ENCODE measurements at places on chromosomes 3 and 15. TPM values are rescaled to one million over a fixed set of nuclear protein-coding genes. Genes with fewer than 3 reads are reported as not detected.

COL6A5 gene
- total RNA-seq, result not detected

- no peak for DNase-seq
- H3K4me1 ChIP-seq, result no peaks in the 10 kb centered on the region
- no peak overlapping the region for H3K4me3 ChIP-seq
- H3K27me3 ChIP-seq, result no peaks in the 10 kb centered on the region
Measured at GRCh38 chr3:66928252-66928651, 69.9 kb upstream of the KBTBD8 start.

TTLL13 gene
- total RNA-seq, result under 0.01 TPM

- H3K27ac ChIP-seq, result no peak overlapping the region
- H3K4me3 ChIP-seq, result no peak overlapping the region
- no peaks in the 10 kb centered on the region for H3K27me3 ChIP-seq
- no peaks in the 10 kb centered on the region for H3K4me1 ChIP-seq
Measured at GRCh38 chr3:42402394-42403096, 7.9 kb downstream of the LYZL4 start.

- H3K4me3 ChIP-seq, result no peak overlapping the region
- no peak for DNase-seq
- H3K36me3 ChIP-seq, result peaks cover 9% of the 10 kb centered on the region
- H3K27ac ChIP-seq, result no peak overlapping the region
- H3K4me1 ChIP-seq, result no peaks in the 10 kb centered on the region
Measured at GRCh38 chr3:126446301-126446700, 29.4 kb downstream of the ZXDC start.

- peak within 1 kb of the TSS; percentile 85 for H3K27ac ChIP-seq
- H3K36me3 ChIP-seq, result no peaks in the 10 kb centered on the region
- peak within 1 kb of the TSS; percentile 94 for H3K4me3 ChIP-seq
- peaks cover 10% of the 10 kb centered on the region for H3K4me1 ChIP-seq
- DNase-seq, result peak; percentile 99
- H3K27me3 ChIP-seq, result no peaks in the 10 kb centered on the region
Measured at GRCh38 chr3:44976002-44976815, at the start of the genes EXOSC7 and ZDHHC3. EXOSC7 (plus strand) TSS chr3:44976244; CDS start chr3:44976278, 34 bp downstream. ZDHHC3 (minus strand) TSS chr3:44976174; CDS start chr3:44959436, 16,738 bp downstream.

CPNE9 gene
- not detected for total RNA-seq

IQCF5 gene
- total RNA-seq, result not detected

DNA sequence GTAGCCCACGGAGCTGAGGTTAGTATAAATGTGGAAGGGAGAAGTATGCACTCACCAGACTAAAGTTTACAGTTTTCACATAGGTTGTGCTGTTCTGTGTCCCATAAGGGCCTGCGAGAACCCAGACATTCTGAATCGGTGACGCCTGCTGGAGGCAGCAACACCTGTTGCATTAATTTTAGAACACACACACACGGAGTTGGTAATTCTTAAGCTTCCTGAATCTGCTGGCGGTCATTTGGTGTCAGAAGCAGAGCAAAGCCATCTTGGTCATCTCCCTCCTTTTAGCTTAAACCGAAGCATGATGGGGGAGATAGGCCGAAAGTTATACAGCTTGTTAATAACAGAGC is 41.1 kb upstream of the AP3B2 start:
- H3K4me3 ChIP-seq, result peak overlapping the region; percentile 100
- H3K4me1 ChIP-seq, result peaks cover 15% of the 10 kb centered on the region
- no peaks in the 10 kb centered on the region for H3K27me3 ChIP-seq
- peak overlapping the region; percentile 91 for H3K27ac ChIP-seq
- H3K36me3 ChIP-seq, result peaks cover 19% of the 10 kb centered on the region

GRCh38 chr3:136979684-136980083 is 21.9 kb downstream of the IL20RB start:
- H3K27me3 ChIP-seq, result no peaks in the 10 kb centered on the region
- DNase-seq, result peak; percentile 56

DNA sequence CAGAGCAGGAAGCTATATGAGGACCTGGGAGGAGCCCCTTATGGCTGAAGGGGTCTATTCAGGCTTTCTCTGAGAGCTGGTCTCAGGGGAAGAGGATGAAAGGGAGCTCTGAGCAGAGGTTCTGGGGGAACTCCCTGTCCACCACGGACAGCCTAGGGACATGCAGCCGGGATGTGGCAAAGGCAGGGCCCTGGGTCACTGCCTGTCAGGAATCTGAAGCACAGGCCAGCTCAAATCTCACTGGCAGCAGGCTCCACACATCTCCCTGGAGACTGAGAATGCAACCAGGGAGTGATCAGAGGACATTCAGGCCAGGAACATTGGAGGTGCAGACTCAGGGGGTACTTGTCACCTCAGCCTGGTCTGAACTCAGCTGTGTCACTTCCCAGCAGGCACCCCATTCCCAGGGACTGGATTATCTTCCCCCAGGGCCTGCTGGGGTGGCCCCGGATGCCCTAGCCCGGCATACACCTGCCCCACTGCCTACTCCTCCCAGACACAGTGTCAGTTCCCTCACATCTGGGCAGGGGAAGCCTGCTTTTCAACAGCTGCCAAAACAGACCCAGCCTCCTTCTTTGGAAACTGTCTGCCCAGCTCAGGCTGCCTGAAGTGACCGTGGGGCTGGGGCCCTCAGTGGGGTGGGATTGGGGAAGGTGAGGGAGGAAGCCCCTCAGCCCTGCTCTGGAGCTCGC is 18.3 kb upstream of the SEMA3F start:
- DNase-seq, result peak; percentile 85
- H3K4me1 ChIP-seq, result peaks cover 5% of the 10 kb centered on the region

DNA sequence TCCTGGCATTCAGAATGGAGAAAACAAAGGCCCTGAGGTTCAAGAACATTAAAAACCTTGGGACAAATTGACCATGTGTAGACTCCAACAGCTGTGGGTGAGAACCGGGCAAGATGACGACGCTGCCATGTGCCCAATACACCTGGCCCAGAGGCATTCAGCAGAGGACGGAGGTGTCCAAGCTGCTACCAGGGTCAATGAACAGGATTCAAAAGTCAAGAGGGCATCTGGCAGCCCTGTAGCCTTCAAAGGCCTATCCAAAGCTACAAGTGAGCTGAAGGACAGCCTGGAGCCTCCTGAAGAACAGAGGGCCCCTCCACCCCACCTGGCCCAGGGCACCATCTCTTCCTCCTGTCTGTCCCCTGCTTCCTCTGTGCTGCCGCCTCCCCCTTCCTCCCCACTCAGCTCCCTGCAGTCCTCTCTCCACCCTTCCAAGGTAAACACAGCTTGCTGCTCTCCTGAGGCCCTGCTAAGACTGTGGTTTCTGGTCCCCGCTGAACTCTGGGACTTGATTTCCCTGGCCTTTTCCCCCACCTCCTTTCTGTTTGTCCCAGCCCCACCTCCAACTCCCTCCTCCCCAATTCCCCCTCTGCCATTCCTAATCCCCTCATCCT is 57.5 kb downstream of the HMCES start:
- H3K27ac ChIP-seq, result no peak overlapping the region
- H3K4me3 ChIP-seq, result no peak overlapping the region
- no peaks in the 10 kb centered on the region for H3K27me3 ChIP-seq
- H3K4me1 ChIP-seq, result no peaks in the 10 kb centered on the region

GRCh38 chr15:81050805-81051204 is 50.1 kb downstream of the TLNRD1 start:
- no peaks in the 10 kb centered on the region for H3K36me3 ChIP-seq
- H3K4me1 ChIP-seq, result no peaks in the 10 kb centered on the region
- no peak overlapping the region for H3K4me3 ChIP-seq
- H3K27ac ChIP-seq, result no peak overlapping the region
- H3K27me3 ChIP-seq, result peaks cover 3% of the 10 kb centered on the region
- DNase-seq, result no peak

DNA sequence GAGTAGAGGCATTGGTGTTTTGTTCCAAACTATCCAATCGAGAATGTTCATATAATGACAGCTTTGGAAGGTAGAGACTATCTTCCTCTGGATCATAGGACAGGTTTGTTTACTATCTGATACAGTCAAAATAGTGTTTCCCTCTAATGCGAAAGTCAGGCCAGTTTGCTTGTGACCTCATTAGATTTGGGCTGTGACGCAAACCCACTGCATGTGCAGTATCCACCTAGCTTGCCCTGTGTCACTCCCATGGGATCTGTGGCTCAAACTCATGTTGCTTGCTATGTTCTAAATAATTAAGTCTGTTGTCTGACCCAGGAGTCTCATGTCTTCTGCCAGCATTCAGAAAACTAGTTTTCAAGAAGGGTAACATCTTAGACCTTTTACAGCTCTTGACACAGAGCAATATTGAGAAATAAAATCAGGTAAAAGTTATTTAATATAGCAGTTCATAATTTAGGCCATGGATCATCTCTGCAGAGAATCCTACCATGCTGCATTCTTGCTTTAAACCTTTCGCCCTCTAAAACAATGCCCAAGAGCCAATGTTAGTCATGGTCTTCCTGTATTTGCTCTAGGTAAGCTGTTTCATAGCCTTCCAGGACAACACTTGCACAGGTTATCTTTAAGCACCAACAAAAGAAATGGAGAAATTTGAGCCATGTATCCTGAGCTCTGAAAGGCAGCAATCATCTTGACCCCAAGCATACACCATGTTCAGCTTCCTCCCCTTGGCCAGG is 26.4 kb downstream of the NIT2 start:
- H3K4me3 ChIP-seq, result no peak overlapping the region
- H3K27me3 ChIP-seq, result no peaks in the 10 kb centered on the region
- peaks cover 61% of the 10 kb centered on the region for H3K36me3 ChIP-seq
- no peak overlapping the region for H3K27ac ChIP-seq
- no peak for DNase-seq
- no peaks in the 10 kb centered on the region for H3K4me1 ChIP-seq

CCR9 gene
- total RNA-seq, result not detected

- DNase-seq, result peak; percentile 49
- no peaks in the 10 kb centered on the region for H3K27me3 ChIP-seq
- H3K27ac ChIP-seq, result no peak overlapping the region
Measured at GRCh38 chr3:112043621-112044201, 9.2 kb downstream of the TMPRSS7 start.

DNA sequence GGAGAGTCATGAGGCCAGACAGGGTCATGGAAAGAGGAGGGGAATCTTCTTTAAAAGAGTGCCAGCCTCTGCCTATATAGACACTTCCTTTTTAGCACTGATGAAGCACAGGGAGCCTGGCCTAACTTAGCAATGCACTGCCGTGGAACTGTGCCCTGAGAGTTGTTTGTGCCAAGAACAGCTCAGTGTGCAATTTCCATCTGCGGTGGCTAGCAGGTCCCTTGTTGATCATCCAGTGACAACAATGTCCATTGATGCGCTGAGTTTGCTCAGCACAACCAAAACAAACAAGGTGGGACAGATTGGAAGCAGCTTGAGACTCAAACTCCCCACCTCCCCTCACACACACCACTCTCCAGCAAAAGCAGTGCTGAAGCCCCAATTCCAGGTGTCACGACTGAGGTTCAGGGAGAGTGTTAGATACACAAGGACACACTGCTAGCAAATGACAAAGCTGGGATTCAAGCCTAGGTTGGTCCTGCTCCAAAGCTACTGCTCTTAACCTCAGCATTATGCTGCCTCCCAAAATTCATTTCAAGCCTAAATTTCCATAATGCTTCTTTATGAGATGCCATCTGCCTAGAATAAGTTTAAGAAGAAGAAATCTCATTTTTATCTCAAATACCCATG is 316.6 kb upstream of the UBE2E2 start:
- no peak overlapping the region for H3K4me3 ChIP-seq
- H3K27me3 ChIP-seq, result no peaks in the 10 kb centered on the region
- DNase-seq, result no peak
- no peaks in the 10 kb centered on the region for H3K4me1 ChIP-seq
- H3K36me3 ChIP-seq, result no peaks in the 10 kb centered on the region
- H3K27ac ChIP-seq, result no peak overlapping the region

GRCh38 chr3:134048278-134048996 is 18.7 kb upstream of the SLCO2A1 start:
- H3K4me3 ChIP-seq, result no peak overlapping the region
- H3K27ac ChIP-seq, result no peak overlapping the region
- H3K4me1 ChIP-seq, result no peaks in the 10 kb centered on the region

GRCh38 chr3:63951492-63952247 is 39.5 kb upstream of the SCAANT1 start:
- H3K36me3 ChIP-seq, result peaks cover 10% of the 10 kb centered on the region
- no peak for DNase-seq
- H3K4me3 ChIP-seq, result no peak overlapping the region
- H3K4me1 ChIP-seq, result peaks cover 20% of the 10 kb centered on the region

GRCh38 chr15:57118013-57118799 is 199.8 kb downstream of the TCF12 start:
- H3K36me3 ChIP-seq, result no peaks in the 10 kb centered on the region
- no peak overlapping the region for H3K4me3 ChIP-seq
- H3K4me1 ChIP-seq, result peaks cover 20% of the 10 kb centered on the region

GRCh38 chr3:124429129-124429815 is 301.0 kb upstream of the UMPS start:
- H3K27ac ChIP-seq, result no peak overlapping the region
- peaks cover 2% of the 10 kb centered on the region for H3K27me3 ChIP-seq
- no peak for DNase-seq
- H3K36me3 ChIP-seq, result no peaks in the 10 kb centered on the region
- no peak overlapping the region for H3K4me3 ChIP-seq

ACAN gene
- 12.7 TPM for total RNA-seq

GRCh38 chr3:60365360-60365759 is 885.9 kb downstream of the FHIT start:
- H3K27me3 ChIP-seq, result no peaks in the 10 kb centered on the region
- H3K27ac ChIP-seq, result no peak overlapping the region
- no peak overlapping the region for H3K4me3 ChIP-seq
- DNase-seq, result peak; percentile 22
- H3K4me1 ChIP-seq, result peaks cover 4% of the 10 kb centered on the region

- H3K4me3 ChIP-seq, result no peak overlapping the region
- H3K27ac ChIP-seq, result no peak overlapping the region
- no peaks in the 10 kb centered on the region for H3K36me3 ChIP-seq
- no peak for DNase-seq
- H3K4me1 ChIP-seq, result no peaks in the 10 kb centered on the region
Measured at GRCh38 chr15:83514584-83514983, 67.4 kb downstream of the SH3GL3 start.

GRCh38 chr3:79405183-79405582 is 362.6 kb downstream of the ROBO1 start:
- no peaks in the 10 kb centered on the region for H3K4me1 ChIP-seq
- no peaks in the 10 kb centered on the region for H3K36me3 ChIP-seq
- DNase-seq, result no peak

ZBTB47 gene
- 39.2 TPM for total RNA-seq

DNA sequence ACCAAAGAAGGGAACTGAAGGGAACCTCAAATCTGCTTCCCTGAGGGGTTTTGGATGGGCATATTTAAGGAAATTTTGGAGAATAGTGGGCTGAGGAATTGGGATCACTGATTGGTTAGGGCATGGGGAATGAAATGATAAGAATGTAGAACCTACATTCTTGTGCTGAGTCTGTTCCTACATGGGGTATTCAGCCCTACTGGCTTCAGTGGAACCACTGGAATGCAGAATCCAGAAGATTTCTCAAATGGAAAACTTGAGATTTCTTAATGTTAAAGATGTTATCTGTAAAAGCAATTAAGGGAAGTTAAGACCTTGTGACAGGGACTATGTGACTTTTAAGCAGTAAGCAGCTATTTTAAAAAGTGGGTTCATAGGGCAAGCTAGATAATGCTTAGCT is 1062.4 kb downstream of the AGBL1 start:
- H3K36me3 ChIP-seq, result no peaks in the 10 kb centered on the region
- no peak for DNase-seq
- H3K4me3 ChIP-seq, result no peak overlapping the region
- no peaks in the 10 kb centered on the region for H3K27me3 ChIP-seq
- H3K27ac ChIP-seq, result no peak overlapping the region

GRCh38 chr15:76108021-76108723 is 48.4 kb downstream of the TMEM266 start:
- H3K27ac ChIP-seq, result no peak overlapping the region
- peaks cover 4% of the 10 kb centered on the region for H3K27me3 ChIP-seq
- H3K36me3 ChIP-seq, result no peaks in the 10 kb centered on the region
- DNase-seq, result peak; percentile 58
- no peaks in the 10 kb centered on the region for H3K4me1 ChIP-seq

TF gene
- 0.88 TPM for total RNA-seq

Data from osteoblast (primary cell).